ENCODE measurements at places on chromosomes 6 and 20. TPM values are rescaled to one million over a fixed set of nuclear protein-coding genes. Genes with fewer than 3 reads are reported as not detected.

Gene ANKEF1
- not detected for polyA plus RNA-seq

Gene SLC17A5
- 19.6 TPM for polyA plus RNA-seq

Gene ABHD16B
- polyA plus RNA-seq = not detected

Gene PI16
- 15.4 TPM for polyA plus RNA-seq

Gene PTPRT
- polyA plus RNA-seq = 0.53 TPM

Gene LY6G5B
- polyA plus RNA-seq = 18.9 TPM

Gene CD109
- not detected for polyA plus RNA-seq

Gene MUCL3
- not detected for polyA plus RNA-seq

Gene PRSS35
- 89.8 TPM for polyA plus RNA-seq

Gene CALHM4
- not detected for polyA plus RNA-seq

Gene ZBTB22
- polyA plus RNA-seq = 12.1 TPM

Gene LGSN
- polyA plus RNA-seq = not detected

Gene RUNX2
- polyA plus RNA-seq = 0.57 TPM

Gene SLC12A5
- polyA plus RNA-seq = 0.97 TPM
